Stimulated activated memory B cell treated with anti-CD40 and anti-IgM and Interleukin-4, amounts not matched to agents 10 μg/mL and 1 μg/mL and 100 μg/mL, for 72 hours (primary cell): ENCODE measurements at places on chromosomes 11 and 22.
A peak's percentile ranks its signal among the peaks of the same experiment; 100 is the strongest.

DNA sequence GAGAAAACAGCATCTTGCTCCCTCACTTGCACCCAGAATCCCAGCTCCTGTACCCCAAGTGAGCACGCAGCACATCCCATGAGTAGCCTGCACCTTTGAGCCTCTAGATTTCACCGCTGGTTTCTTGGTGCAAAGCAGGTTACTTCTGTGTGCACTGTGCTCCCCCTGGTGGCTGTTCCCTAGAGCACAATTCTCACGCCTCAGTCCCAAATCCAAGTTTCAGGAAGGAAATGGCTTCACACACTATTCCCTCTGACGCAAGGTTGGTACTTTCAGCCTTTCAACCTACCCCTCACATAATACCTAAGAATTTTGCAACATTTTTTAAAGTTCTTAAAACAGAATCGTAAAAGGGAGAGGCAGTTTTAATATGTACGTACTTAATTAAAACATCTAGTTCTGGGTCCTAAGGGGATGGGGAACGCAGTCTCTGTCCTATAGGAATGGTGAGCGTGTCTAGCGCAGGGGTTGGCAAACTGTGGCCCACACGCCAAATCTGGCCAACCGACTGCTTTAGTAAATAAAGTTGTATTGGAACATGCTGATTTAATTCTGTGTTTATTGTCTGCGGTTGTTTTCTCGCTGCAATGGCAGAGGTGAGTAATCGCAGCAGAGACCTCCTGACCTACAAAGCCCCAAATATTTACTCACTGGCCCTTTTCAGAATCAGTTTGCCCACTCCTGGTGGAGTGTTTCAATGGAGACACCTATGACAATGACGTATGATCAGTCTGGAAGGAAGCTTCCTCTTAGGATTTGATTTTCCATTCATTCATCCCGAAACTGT, 27.5 kb downstream of the DHCR7 start:
- ATAC-seq: no peak
- H3K27ac ChIP-seq: no peak overlapping the region
- no peak overlapping the region for H3K4me3 ChIP-seq

DNA sequence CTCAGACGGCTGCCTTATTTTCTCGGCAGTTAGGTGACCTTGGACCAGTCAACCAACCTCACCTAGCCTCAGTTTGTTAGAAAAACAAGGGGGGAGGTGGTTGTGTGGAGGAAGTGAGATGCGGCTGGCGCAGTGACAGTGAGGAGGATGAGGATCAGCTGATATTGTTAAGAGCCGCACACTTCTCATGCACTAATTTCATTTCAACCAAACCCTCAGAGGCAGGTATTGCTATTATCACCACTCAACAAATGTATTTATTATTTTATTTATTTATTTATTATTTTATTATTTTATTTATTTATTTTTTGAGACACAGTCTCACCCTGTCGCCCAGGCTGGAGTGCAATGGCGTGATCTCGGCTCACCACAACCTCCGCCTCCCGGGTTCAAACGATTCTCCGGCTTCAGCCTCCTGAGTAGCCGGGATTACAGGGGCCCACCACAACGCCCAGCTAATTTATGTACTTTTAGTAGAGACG, 2.1 kb downstream of the LGALS1 start:
- peaks cover 20% of the 10 kb centered on the region for H3K36me3 ChIP-seq
- peak overlapping the region; percentile 85 for H3K4me3 ChIP-seq
- H3K27ac ChIP-seq: peak overlapping the region; percentile 95
- H3K4me1 ChIP-seq: peaks cover 69% of the 10 kb centered on the region
- peak; percentile 22 for ATAC-seq

- H3K4me1 ChIP-seq: no peaks in the 10 kb centered on the region
- peaks cover 16% of the 10 kb centered on the region for H3K27me3 ChIP-seq
- H3K27ac ChIP-seq: no peak overlapping the region
- H3K4me3 ChIP-seq: no peak overlapping the region
- no peaks in the 10 kb centered on the region for H3K36me3 ChIP-seq
- ATAC-seq: no peak
Observed at GRCh38 chr11:125300791-125301218, 136.3 kb downstream of the PKNOX2 start.

DNA sequence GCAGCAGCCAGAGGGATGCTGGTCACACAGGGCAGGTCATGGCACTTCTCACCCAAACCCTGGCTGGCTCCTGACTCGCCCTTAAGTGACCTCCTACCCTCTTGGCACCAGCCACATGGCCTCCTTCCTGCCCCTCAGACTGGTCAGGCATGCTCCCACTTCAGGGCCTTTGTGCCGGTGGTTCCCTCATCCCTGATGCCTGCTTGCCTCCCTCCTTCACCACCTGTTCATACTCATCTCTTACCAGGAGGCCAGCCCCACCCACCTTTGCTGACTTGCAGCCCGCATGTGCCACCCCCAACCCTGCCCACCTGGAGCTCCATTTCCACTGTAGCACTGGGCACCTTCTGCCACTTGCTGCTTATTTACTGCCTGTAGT, 20.1 kb downstream of the GNAZ start:
- H3K4me3 ChIP-seq: no peak overlapping the region
- H3K36me3 ChIP-seq: no peaks in the 10 kb centered on the region
- H3K27me3 ChIP-seq: no peaks in the 10 kb centered on the region
- H3K27ac ChIP-seq: no peak overlapping the region
- ATAC-seq: no peak

DNA sequence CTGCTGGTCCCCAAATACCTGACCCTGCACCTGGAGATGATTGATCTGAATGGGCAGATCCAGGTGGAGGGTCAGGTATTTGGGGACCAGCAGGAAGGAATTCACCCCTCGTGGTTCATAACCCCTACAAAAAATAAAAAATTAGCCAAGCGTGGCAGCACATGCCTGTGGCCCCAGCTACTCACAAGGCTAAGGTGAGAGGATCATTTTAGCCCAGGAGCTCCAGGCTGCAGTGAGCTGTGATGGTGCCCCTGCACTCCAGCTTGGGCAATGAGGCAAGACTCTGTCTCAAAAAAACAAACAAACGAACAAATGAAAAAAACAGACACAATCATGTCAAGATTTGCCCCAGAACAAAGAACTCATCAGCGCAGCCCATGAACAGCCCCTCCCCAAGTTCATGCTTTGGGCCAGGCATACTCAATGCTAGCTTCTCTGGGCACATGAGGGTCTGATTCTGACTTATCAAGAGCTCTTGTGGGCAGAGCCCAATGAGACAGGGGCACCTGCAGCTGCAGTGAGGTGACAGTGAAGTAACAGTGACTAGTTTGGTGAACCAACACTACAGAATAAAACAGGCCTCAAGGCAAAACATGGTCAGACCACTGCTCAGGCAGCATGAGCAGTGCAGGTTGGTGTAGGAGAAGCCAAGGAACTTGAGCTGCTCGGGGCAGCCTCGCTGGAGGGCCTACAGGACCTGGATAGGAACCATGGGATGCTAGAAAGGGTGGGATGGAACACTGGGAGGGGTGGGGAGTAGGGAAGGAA, 10.2 kb upstream of the FCHSD2 start:
- H3K27ac ChIP-seq: peak overlapping the region; percentile 86
- ATAC-seq: peak; percentile 76
- H3K27me3 ChIP-seq: no peaks in the 10 kb centered on the region
- peak overlapping the region; percentile 5 for H3K4me3 ChIP-seq

GRCh38 chr11:20739577-20739976, 70.2 kb downstream of the NELL1 start:
- no peaks in the 10 kb centered on the region for H3K4me1 ChIP-seq
- H3K27ac ChIP-seq: no peak overlapping the region
- ATAC-seq: no peak
- H3K27me3 ChIP-seq: no peaks in the 10 kb centered on the region

DNA sequence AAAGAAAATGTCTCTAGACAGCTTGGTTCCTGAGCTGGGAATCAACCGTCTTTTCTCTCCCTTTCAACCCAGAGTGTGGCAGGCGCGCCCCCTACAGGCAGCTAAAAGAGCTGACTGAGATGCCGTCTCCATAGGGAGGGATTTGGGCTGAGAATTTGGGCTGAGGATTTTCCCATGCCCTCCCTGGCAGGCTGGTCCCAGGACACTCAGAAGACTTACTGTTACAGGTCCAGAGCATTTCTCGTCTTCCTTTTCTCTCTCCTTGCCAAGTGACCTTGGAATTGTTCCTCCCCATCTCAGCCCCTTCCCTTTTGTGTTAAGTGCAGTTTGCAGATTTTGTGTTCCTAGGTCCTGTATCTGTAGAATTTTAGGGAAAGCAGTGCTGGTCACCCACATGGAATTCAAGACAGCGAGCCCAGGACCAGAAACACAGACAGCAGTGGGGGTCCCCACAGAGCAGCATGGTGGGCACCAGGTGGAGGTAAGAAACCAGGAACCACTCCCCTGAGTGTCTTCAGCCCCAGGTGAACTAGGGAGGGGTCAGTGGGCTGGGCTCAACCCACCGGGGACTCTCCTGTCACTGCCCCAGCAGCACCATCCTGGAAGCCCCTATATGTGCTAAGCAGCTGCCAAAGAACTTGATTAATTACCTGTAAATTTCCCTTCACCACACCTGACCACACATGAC, 9.9 kb upstream of the IGLL5 start:
- no peaks in the 10 kb centered on the region for H3K36me3 ChIP-seq
- peaks cover 7% of the 10 kb centered on the region for H3K27me3 ChIP-seq
- H3K4me3 ChIP-seq: no peak overlapping the region
- ATAC-seq: no peak
- no peak overlapping the region for H3K27ac ChIP-seq
- peaks cover 56% of the 10 kb centered on the region for H3K4me1 ChIP-seq

DNA sequence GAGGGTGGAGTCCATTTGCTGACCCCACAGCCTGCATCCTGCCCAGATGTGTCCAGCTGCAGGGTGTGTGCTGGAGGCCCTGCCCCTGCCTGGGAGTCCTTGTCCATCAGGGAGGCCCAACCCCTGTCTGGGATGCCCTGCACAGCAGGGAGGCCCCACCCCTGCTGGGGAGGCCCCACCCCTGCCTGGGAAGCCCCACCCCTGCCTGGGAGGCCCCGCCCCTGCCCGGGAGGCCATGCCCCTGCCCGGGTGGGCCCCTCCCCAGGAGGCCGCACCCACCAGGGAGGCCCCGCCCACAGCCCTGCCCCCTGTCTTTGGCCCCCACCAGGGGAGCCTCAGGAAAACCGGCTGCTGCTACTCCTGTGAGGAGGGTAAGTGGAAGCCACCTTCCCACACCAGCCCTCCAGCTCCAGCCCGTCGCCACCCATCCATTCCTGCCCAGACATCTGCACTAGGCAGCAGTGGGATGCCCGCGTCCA, 37.2 kb downstream of the MUC5B start:
- H3K27me3 ChIP-seq: no peaks in the 10 kb centered on the region
- peak; percentile 39 for ATAC-seq
- peaks cover 13% of the 10 kb centered on the region for H3K4me1 ChIP-seq

DNA sequence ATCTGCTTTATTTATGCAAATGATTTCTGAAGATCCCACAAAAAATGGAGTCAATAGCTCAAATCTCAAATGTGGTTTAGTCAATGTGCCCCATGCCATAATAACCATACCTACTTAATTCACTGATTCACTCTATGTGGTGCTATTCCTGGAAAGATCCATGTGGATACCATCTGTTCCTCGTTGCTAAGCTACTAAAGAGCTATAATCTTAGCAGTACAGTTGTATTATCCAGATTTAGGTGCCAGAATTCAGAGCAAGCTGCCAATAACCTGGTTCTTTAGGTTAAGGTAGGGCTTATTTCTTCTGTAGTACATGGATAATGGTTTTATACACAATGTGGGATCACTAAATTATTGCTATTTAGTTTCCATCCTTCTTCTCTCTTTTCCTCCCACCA, 974.7 kb upstream of the CCDC90B start:
- H3K27me3 ChIP-seq: no peaks in the 10 kb centered on the region
- no peak overlapping the region for H3K27ac ChIP-seq
- no peak for ATAC-seq
- no peak overlapping the region for H3K4me3 ChIP-seq
- H3K36me3 ChIP-seq: no peaks in the 10 kb centered on the region

DNA sequence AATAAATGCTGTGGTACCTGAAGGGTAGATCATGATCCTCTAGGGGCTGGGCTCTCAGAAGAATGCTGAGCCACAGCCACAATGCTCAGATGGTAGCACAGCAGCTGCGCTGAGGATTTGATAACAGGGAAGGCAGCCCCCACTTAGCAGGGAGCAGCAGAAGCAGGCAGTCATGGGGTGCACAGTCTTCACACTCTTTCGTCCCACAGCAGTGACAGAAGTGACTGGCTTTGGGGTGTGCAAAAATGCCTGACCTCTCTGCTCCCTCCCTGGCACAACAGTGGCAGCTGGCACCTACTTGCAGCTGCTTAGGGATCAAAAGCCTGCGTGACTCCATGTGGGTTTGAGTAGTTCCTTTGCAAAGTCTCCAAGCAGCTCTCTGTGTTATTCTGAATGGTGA, 1349.8 kb upstream of the RAG2 start:
- H3K4me1 ChIP-seq: no peaks in the 10 kb centered on the region
- no peak for ATAC-seq
- no peaks in the 10 kb centered on the region for H3K36me3 ChIP-seq

GRCh38 chr22:38049812-38050619, 7.2 kb upstream of the PICK1 start:
- H3K4me1 ChIP-seq: peaks cover 10% of the 10 kb centered on the region
- no peaks in the 10 kb centered on the region for H3K36me3 ChIP-seq
- ATAC-seq: no peak
- H3K27ac ChIP-seq: no peak overlapping the region
- peaks cover 50% of the 10 kb centered on the region for H3K27me3 ChIP-seq

DNA sequence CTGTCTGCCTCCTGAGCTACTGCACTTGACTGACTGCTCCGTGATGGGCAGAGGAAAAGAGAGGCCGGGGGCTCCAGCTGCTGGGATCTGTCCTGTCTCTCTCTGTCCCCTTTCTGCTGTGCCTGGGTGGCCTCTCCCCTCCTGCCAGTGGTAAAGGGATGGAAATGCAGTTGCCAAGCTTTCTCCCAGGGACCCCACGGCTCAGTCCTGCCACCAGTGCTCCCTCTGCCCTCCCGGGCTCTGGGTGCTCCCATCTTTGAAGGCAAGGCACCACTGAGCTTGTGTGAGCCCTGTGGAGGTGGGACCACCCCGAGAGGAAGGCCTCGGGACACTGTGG, 32.0 kb downstream of the NADSYN1 start:
- H3K27ac ChIP-seq: no peak overlapping the region
- H3K4me1 ChIP-seq: peaks cover 21% of the 10 kb centered on the region
- ATAC-seq: no peak
- no peaks in the 10 kb centered on the region for H3K27me3 ChIP-seq
- peaks cover 95% of the 10 kb centered on the region for H3K36me3 ChIP-seq
- no peak overlapping the region for H3K4me3 ChIP-seq
